Hematopoietic multipotent progenitor cell treated with erythropoietin and hydrocortisone succinate and interleukin-3 and kit ligand, for 15 days (in vitro differentiated cells): ENCODE measurements at places on chromosomes 1 and 21.

DNA sequence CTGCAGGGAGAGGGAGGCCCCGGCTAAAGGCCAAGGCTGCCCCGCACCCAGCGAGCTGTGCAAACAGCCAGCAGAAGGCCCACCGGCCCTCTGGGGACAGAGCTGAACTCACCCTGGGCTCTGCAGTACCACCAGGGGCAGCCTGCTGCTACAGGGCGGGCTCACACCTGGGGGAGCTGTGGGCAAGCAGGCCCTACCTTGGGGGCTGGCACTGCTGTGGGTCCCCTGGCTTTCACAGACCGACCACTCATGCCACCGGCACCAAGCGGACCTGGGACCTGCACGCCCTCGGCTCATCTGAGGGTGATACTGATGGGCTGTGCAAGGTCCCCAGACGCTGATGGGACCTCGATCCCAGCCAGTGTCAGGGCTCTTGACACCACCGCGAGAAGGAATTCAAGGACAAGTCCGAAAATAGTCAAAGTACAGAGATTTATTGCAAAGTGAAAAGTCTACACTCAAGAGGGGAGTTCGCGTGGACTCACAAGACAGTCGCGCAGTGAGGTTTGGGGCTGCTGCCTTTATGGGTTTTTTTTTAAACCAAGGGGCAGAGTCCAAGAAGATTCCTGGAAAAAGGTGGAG lies 61.0 kb upstream of the ADARB1 start:
- DNase-seq: no peak

DNA sequence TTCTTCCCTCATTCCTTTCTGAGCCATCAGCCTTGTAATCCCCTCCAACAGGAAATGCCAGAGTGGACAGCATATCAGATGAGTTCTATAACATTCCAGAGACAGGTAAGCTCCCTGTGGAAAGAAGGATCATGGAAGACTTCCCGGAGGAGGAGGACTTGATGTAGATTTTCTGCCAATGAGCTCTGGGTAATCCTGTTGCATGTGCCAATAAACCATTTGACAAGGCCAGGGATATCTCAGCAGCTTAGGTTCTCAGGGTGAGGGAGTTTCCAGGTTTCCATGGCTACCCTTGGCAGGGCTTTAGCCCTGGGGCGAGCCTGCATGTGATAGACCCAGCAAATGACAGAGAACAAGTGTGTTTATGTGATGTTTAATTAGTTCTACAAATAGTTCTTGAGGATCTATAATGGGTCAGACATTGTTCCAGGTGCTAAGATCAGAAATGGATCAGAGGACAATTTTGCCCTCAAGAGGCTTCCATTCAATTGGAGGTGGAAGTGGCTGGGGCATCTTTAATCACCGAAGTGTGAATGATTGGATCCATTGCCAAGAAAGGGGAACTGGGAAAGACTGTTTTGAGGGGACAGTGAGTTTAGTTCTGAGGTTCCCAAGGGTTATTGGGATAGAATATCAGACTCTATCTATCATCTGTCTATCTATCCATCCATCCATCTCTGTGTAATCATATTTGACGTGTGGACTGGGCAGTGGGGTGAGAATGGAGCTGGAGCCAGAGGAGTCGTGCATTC lies 6.9 kb downstream of the PLA2G5 start:
- DNase-seq: no peak

DNA sequence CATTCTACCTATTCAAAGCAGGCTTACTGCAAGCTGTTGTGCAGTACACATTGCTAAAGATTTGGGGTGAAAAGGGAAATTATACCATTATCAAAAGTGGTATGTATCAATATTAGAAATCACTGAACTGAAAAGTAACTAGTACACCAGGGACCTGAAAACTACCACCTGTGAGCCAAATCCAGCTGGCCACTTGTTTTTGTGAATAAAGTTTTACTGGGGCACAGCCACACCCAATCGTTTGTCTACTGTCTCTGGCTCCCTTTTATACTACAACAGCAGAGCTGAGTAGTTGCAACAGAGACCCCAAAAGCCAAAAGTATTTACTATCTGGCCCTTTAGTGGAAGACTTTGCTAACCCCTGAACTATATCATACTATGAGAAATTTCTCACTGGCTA lies 13.8 kb upstream of the CR1L start:
- no peak for DNase-seq

- DNase-seq: no peak
Observed at GRCh38 chr1:240612811-240613210, 856 bp upstream of the GREM2 start.

- DNase-seq: peak; percentile 15
Observed at GRCh38 chr1:155499953-155500639, 62.5 kb downstream of the ASH1L start.

DNA sequence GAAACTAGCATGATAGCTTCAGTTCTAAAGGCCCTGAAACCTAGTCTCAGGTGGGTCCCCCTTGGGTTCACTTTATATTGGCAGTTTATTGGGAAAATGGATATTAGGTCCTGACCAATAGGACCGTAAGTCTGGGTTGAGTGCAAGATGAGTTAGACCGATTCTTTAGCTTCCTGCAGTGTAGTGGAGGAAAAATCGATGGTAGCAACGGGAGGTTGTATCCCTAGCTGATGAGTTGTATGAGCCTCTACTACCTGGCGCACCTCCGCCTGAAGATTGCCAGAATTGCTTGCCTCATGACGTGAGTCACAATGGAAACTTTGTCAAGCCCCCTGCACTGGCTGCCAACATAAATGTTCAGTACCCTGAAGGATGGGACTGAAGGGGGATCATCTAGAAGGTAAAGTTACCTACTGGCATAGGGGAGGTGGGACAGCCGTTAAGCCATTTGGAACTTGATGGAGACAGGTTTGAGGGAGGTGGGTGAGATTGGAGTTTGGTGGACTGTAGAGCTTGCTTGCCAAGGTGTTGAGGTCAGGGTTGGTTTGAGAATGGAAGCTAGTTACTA lies 3.9 kb downstream of the RCC1 start:
- no peak for DNase-seq

- no peak for DNase-seq
Observed at GRCh38 chr1:184116287-184116686, 64.8 kb downstream of the TSEN15 start.

DNA sequence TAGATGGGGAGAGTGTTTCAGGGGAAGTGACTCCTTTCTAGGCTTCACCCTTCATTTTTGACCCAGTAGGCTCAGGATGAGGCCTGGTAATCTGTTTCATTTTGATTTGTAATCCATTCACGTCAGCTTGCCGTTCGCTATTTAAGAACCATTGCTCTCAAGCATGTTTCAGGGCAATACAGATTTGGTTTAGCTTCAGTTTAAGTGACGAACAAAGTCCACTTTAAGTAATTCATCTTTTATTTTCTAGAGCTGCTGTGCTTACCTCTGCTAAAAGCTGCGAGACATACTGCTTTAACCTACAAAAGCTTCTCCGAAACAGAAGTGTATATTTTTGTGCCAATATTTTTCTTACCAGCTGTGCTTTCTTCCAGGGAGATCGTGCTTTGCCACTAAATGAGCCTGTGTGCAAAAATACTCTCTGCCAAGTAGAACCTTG lies 8.9 kb upstream of the FMO3 start:
- DNase-seq: no peak

DNA sequence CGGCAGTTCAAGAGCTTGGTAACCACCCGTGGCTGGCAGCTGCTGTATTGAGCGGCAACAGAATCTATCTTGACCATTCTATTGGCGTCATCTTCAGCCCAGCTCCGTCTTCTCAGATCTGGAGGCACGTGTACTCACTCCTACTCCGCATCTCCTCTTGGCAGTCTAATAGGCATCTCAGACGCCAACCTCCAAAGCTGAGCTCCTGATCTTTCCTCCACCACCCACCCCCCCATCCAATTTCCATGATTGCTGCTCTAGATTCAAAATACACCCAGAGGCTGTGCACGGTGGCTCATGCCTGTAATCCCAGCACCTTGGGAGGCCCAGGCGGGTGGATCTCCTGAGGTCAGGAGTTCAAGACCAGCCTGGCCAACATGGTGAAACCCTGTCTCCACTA lies 84.6 kb upstream of the CASZ1 start:
- DNase-seq: no peak
